ENCODE measurements at places on chromosomes 3 and 15.
A peak's percentile ranks its signal among the peaks of the same experiment; 100 is the strongest.

DNA sequence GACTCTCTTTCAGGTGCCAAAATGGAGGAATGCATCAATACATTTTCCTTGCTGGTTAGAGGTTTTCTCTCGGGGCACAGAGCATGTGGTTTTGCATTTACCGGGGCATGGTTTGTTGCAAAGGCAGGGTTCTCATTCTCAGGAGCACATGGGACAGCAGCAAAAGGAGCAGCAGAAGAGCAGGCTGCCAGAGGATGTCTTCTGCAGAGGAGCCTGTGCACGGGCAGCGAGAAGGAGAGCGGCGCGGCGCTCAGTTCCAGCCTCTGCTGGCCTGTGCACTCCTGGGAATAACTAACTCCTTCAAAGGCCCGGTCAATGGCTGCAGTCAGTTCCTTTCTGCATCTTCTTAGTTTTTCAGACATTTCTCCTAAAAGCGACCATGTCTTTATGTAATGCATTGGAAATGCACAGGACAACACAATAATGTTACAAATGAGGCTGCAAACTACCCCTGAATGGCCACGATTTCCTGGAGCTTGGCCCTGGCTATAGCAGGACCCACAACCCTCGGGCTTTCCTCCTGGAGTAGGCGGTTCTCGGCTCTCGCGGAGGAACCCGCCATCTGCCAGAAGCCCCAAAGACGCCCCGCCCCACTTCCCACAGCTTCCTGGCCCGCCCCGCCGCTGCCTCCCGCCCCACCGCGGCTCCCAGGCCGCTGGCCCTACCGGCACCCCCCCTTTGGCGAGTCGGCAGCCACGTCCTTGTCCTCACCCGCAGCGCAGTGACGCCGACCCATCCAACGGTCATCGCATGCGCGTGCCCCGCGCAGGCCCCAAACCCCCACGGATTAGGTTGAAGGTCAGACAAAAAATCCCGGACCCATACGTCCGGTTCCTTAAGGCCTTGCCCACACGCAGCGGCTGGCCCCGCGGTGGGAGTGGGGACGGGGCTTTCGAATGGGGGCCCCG is at the start of gene C3orf62:
C3orf62 (minus strand) TSS at position 758 of the 908 bp plus-strand sequence; CDS start at position 398, 360 bp downstream.
- DNase-seq: peak; percentile 72

DNA sequence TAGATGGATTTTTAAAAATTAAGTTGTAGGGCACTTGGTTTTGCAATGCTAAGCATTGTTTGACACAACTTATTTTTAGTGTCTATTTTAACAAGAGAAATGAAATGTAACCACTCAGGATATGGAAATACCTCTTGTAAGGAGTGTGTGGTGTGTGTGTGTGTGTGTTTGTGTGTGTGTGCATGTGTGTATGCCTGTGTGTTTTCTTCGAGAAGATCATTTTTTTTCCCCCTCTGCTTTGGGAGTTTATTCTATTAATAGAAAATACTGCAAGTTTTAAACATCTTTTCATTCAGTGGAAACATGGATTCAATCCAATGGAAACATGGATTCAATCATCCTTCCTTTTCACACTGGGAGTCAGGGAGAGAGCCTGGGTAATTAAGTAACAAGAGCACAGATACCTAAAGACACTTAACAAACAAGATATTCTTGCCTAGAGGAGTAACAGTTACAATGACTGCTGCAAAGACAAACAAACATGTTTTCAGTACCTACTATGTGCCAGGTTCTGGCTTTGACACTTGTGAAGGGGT is 567.2 kb upstream of the TBL1XR1 start:
- DNase-seq: no peak

DNA sequence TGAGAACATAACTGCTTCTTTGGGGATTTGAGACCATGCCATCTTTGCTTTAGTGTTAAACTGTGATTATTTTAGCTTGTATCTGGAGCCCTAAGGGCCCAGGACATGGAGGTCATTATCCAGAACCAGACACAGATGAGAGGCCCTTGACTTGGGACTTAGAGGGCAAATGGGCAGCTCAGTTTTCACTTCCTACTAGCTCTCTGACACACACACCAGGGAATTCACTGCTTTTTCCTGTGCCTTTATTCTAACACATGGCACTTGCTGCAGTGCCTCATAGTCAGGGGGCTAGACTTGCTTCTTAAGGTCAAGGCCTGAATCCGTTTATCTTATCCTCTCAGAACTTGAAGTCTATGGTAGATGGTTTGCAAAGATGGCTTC is 33.3 kb downstream of the AMOTL2 start:
- no peak for DNase-seq

- peak; percentile 23 for DNase-seq
Observed at GRCh38 chr3:133038089-133038730, at the start of gene TMEM108. TMEM108 (plus strand) TSS chr3:133038391.

GRCh38 chr3:11434017-11434526 is 161.9 kb downstream of the ATG7 start:
- DNase-seq: no peak

GRCh38 chr3:127800508-127800907 is 21.8 kb downstream of the MGLL start:
- DNase-seq: peak; percentile 12

- DNase-seq: no peak
Observed at GRCh38 chr3:42033741-42034140, 57.4 kb upstream of the TRAK1 start.

DNA sequence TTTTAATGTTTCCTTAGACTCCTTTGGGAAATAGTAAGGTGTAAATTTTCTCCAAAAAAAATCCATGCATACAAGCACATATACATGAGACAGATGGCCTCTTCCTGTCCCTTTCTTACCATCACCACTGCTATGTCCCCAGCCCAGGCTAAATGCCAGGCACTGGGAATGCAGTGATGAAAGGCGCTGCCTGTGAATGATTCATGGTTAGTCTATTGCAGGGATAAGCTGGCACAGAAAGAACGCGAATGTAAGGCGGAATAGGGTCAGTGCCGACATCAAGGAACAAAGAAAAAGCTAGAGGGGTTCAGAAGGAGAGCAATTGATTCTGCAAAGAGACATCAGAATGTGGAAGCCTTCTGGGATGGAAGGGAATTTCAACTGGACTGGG is 36.2 kb upstream of the CFAP161 start:
- no peak for DNase-seq

DNA sequence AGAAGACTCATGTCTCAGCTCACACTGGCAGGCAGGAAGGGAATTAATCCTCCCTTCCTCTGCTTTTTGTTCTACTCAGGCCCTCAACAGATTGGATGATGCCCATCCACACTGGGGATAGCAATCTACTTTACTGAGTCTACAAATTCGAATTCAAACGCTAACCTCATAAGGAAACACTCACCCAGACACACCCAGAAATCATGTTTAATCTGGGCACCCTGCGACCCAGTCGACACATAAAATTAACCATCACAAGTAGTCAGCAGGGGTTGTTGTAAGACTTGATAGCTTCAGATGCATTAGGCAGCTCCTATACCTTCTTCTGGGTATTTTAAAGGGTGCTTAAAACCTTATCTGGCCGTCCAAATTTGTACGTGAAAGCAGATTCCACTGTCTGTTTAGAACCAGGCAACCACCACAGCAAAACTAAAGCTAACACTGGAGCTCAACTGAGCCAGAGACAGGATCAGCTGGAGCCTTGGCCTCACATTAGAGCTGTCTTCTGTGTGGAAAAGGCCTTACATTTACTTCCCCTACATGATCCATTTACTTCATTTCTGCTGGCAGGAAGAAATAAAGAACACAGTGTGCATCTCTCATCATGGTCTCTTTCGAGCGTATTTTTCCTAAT is 407.3 kb upstream of the PPP2R3A start:
- no peak for DNase-seq

DNA sequence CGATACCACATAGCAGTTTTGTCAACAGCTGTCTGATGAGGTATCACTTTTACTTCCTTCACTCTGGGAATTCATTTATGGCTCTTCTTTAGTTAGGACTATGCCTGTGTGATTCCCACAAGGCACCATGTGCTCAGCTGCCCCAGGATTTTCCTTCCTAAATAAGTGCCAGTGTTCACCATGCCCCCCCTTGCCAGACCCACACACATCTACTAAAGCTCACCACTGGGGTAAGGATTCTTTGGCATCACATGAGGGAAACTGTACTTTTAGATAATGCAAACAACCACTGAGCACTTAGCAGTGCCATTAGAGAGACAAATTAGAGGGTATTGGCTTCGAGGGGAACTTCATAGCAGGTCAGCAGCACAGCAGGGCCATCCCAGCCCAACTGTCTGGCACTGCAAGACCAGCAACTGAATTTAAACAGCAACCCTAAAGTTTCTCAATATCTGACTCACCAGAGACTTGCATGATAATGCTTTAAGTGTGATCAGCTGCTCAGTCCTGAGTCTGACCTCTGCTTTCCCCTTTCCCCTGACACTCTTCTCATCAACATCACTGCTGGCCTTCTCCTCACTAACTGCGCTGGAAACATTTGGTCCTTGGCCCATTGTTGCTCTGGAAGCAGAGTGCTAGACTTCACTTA is 114.3 kb downstream of the STAC start:
- DNase-seq: no peak

GRCh38 chr3:27392950-27393679 is 23.9 kb upstream of the NEK10 start:
- DNase-seq: no peak

DNA sequence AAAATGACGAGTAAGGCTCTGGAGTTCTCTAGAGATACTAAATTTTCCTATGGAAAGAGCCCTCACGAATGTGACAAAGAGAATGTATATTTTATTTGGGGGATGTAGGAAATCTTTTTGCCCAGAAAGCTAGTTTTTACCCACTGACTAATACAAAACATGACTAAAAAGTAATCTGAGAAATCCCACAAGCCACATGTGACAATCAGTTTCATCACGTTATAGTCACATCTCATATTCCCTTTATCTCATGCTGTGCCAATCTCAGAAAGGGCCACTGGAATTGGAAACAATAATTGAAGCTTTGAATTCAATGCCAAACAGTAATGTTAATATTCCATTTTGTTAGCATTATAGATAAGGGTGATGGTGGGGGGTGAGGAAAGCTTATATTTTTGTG is 509.0 kb upstream of the GOLIM4 start:
- no peak for DNase-seq

GRCh38 chr3:30141927-30142326 is 464.5 kb upstream of the TGFBR2 start:
- no peak for DNase-seq

GRCh38 chr3:156952011-156952410 is 125.9 kb downstream of the LEKR1 start:
- no peak for DNase-seq

GRCh38 chr3:97896547-97896946 is 74.7 kb downstream of the CRYBG3 start:
- no peak for DNase-seq

GRCh38 chr3:3665546-3665945 is 133.7 kb upstream of the LRRN1 start:
- no peak for DNase-seq

- DNase-seq: no peak
Observed at GRCh38 chr3:197050511-197050910, 20.9 kb upstream of the MELTF start.

DNA sequence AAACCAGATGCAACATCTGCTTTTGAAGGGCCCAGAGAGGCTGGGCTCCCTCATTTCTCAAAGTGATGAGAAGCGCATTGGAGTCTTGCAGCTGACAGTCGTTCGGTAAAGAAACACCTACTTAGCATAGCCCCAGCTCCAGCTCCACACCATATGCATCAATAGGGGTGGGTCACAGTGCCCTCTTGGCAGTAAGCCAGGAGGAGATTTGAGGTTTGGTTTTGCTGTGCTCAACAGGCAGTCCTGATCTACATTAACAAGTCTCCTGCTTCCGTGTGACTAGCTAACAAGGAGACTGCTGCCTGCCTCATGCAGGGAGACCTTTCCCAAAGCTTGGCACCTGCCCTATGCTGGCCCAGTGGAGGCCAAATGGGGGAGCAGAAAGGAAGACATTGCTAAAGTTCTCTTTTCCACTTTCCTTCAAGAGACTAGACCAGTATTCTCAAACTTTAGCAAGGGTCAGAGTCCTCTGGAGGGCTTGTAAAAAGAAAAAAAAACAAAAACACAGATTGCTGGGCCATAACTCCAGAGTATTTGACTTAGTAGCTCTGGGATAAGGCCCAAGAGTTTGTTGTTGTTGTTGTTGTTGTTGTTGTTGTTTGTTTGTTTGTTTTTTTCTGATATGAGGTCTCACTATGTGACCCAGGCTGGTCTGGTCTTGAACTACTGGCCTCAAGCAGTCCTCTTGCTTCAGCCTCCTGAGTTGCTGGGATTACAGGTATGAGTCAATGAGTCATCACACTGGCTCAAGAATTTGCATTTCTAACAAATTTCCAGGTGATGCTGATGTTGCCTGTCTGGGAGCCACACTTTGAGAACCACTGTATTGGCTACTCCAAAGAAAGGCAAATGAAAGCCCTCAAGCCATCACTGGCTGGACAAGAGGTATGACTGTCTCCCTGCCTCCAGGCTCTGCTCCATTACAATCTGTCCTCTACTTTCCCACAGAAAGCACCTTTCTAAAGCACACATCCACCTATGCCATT is 294.9 kb downstream of the RORA start:
- DNase-seq: no peak

DNA sequence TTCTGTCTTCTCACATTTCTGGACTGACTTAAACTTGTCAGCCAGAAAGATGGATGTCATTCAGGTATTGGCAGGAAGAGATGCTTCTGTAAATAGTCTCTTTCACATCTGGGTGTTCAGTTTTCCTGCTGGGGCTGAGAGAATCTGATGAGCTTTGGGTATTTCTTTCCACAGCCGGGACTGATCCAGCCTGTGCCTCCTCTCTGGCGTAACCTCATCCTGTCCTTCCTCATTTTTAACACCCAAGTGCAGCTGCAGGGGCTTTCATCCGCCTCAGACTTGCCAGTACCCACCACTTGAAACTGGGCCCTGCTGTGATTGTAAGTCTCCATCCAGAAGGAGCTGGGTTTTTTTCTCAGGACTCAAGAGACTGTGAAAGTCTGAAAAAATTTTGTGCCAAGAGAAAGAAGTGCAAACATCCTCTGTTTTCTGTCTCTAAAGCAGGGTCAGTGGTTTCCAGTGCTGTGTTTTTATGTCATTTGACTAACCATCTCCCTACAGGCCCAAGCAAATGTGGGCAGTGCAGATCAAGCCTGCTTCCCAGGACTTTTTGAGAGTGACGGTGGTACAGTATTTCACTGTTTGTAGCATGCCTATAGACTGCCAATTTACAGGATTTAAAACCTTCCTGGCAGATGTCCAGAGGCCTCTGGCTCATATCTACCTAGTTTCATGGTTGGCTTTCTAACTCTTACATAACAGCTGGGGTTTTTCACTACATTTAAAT is 342.7 kb downstream of the PTPRG start:
- no peak for DNase-seq

DNA sequence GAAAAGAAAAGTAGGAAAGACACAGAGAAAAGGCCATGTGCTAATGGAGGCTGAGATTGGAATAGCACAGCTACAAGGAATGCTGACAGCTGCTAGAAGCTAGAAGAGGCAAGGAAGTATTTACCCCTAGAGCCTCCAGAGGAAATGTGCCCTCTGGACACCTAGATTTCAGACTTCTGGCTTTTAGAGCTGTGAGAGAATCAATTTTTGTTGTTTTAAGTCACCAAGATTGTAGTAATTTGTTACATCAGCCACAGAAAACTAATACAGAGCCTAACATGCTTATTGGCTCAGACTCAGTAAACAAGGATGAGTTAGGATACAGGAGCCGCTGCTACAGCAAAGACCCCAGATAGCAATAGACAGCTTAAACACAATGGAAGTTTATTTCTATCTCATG is 33.1 kb upstream of the GLCE start:
- DNase-seq: no peak

Measured in CD4-positive, alpha-beta T cell treated with Interferon alpha-2 for 1 hour (primary cell).